ENCODE measurements at places on chromosomes 1 and 21.

- no peak for DNase-seq
Measured at GRCh38 chr1:40955266-40955665, 24.2 kb upstream of the CTPS1 start.

DNA sequence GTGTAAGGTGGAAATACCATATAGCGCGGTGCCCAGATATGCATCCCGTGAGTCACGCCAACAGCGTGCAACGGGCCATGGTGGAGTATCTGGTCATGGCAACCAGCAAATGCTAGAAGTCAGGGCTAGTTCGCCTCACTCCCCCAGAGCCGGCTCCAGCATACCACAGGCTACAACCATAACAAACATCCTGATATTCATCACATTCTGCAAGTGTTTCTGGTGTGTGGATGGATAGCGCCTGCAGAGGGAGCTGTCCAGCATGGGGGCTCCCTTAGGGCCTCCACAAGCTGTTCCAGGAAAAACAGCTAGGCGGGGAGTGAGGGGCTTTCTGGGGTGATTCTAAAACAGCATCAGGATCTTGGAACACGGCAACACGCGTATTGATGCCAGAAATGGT lies 6.8 kb downstream of the C1orf198 start:
- no peak for DNase-seq

GRCh38 chr21:45554477-45555175 lies 12.4 kb upstream of the SLC19A1 start:
- peak; percentile 94 for DNase-seq

- DNase-seq: no peak
Measured at GRCh38 chr1:6263716-6264115, 2.8 kb upstream of the GPR153 start.

GRCh38 chr1:24288479-24288878 lies 30.7 kb upstream of the GRHL3 start:
- DNase-seq: no peak

GRCh38 chr1:166544561-166544960 lies 294.7 kb upstream of the POGK start:
- DNase-seq: no peak

- DNase-seq: no peak
Measured at GRCh38 chr21:15744926-15745325, 15.1 kb downstream of the USP25 start.
